ENCODE measurements at places on chromosomes 1 and 21.

GRCh38 chr21:32590130-32590529, 4.8 kb upstream of the TCP10L start:
- no peak for DNase-seq

- peak; percentile 43 for DNase-seq
Measured at GRCh38 chr1:246300626-246301549, 206.2 kb downstream of the SMYD3 start.

DNA sequence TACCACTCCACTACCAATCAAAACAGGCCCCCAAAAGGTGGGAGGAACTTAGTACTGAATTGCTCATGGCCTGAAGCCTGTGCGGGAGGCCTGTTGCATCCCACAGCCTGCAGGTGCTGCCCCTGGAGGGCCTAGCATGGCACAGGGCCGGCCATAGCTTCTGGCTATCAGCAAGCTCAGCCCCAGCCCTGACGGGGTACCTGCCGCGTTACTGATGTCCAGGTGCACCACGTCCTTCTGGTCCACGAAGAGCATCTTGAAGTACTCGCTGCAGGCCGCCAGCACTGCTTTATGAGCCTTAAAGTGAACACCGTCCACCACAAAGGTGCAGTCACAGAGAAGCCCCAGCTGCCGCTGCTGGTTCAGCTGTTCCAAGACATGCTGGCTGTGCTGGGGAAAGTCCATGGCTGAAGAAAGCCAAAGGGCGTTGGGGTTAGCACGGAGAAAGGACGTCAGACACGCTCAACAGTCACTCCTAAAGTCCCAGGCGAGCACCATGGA, 27.8 kb downstream of the ZBTB17 start:
- DNase-seq = no peak

- DNase-seq = no peak
Measured at GRCh38 chr1:218751208-218751948, 406.2 kb downstream of the TGFB2 start.

- DNase-seq = no peak
Measured at GRCh38 chr1:211695135-211695816, 19.9 kb upstream of the NEK2 start.

- no peak for DNase-seq
Measured at GRCh38 chr21:42248783-42249597, 30.1 kb downstream of the ABCG1 start.

GRCh38 chr1:116268211-116268610, 104.8 kb upstream of the ATP1A1 start:
- DNase-seq = peak; percentile 81

- DNase-seq = no peak
Measured at GRCh38 chr1:241839369-241839979, 8.5 kb upstream of the EXO1 start.

DNA sequence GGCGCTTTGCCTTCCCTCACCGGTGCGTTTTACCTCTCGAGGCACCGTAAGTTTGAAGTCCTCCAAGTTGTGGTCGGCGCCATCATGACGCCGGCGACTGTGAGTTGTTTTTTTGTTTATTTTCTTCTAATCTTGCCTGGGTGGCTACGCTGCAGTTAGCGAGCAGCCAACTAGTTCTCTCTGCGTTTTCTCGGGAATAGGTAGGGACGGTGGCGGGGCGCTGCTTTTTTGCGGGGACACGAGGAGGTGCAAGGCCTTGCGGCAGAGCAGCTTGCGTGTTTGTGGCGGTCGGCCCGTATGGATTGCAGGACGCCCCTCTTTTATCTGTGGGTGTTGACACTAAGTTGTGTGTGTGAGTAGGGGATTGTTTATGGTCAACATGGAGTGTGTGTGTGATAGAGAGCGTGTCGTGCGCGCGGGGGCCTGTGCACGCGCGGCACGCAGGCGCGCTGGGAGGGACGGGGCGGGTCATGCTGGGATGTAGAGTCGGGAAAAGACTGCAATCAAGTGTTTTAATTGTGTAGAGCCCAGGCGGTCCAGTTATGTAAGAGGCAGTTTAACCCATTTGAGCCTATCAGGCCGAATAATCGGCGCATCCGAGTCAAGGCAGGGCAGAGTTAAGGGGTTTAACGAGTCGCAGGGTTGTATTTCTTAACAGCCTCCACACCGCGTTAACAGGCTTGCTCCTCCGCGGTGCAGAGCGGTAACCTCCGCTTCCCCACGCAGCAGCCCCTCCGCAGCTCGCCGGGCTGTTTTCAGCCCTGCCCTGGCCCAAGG, 1.2 kb upstream of the NEGR1 start:
- peak; percentile 50 for DNase-seq

- no peak for DNase-seq
Measured at GRCh38 chr1:78561856-78562255, 58.4 kb upstream of the IFI44L start.

- no peak for DNase-seq
Measured at GRCh38 chr1:171210355-171210754, 25.3 kb downstream of the FMO2 start.

DNA sequence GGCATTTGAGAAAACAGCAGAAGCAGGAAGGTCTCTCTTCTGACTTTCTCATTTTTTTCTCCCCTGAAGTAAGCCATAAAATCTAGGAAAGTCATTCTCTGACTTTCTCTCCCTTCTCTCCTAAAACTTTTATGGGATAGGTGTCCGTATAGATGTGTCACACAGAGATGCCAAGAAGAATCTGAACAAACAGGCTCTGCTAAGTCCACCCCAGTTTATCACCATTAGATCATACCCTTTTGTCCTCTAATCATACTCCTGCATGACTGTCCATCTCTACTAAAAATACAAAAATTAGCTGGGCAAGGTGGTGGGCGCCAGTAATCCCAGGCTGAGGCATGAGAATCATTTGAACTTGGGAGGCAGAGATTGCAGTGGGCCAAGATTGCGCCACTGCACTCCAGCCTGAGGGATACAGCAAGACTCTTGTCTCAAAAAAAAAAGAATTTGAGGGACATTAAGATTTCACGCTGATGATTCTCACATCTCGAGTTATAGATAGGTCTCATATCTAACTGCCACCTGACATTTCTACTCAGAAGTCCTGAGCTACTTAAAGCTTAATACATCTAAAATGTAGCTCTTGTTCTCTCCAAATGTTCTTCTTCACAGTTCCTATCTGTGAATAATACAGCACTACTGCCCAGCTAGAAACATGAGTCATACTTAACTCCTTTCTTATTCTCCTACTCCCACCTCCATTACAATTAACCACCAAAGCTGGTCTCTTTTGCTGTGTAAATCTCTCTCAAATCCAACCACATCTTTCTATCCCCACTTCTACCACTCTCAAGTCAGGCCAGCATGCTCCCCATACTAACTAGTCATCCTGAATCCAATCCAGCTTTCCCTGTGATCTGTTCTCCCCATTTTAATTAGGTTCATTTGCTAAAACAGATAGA, 47.7 kb downstream of the ZNF644 start:
- no peak for DNase-seq

DNA sequence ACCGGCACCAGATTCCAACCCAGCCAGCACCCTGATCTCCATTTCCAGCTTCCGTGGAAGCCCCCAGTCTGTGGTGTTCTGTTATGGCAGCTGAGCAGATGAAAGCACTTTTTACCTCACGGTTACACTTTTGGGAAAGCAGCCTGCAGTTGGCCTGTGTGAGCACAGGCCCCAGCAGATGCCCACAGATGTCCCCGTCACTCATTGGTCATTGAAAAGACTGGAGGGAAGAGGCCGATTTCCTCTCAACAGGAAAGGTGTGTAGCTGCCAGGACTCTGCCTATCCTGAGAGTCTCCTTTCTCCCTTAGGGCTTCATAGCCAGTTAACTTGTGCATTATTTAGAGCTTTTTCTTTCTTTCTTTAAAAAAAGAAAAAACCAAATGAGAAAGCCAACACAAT, 123.0 kb downstream of the PCBP3 start:
- no peak for DNase-seq

GRCh38 chr1:191358724-191359123, 799.5 kb upstream of the RGS18 start:
- no peak for DNase-seq

GRCh38 chr1:245591346-245592188, 436.8 kb downstream of the KIF26B start:
- no peak for DNase-seq
